ENCODE measurements at places on chromosomes 2 and 18.

DNA sequence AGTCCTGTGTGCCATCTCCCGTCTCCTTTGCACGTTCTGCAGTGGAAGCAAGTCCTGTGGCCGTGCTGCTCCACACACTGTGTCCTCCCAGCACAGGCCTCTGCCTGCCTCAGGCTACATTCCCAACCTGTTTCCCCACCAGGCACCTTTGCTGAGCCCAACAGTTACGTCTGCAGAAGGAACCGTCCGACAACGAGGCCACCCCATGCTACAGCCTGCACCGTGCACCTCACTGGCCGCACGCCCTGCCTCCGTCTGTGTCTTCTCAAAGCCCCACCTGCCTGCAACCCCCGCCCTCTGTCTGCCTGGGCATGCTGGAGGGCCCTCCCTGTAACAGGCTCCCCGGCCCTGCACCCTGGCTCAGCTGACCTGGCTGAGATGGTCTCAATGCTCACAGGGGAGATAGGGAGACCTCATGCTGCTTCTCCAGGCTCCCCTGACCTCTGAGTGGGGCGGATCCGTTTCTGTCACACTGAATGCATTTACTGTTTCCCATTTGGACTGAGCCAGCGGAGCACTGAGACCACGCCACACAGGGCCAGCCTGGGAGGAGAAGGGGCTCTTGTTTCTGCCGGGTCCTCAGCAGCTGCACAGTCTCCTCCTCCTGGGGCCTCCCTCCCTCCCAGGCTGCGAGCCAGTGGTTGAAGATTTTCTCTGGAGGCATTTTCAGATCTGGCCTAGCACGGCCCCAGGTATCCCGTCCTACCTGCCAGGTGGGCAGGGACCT lies 109.1 kb upstream of the OTOS start:
- DNase-seq: no peak

- DNase-seq: no peak
These were observed 112.4 kb upstream of the ID2 start for GRCh38 chr2:8569332-8569930.

DNA sequence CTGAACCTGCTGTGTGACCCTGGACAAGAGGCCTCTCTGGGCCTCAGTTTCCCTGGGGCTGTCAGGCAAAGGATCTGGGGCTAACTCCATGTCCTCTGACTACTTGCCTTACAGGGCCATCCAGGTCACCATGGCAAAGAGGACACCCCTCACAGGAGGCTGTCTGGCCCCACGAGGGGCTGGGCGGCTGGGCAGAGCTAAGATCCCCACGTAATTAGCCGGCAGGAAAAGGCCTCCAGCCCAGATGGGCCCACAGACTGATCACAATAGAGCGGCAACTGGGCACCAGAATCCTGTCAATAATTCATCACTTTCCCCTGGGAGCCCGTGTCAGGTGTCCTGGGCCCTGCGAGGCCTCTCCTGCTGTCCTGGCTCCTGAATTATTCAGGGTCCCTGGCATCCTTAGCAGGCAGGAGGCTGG lies 44.8 kb upstream of the OTOF start:
- no peak for DNase-seq

- DNase-seq: no peak
These were observed 89.4 kb downstream of the ARHGAP15 start for GRCh38 chr2:143218621-143219020.

- no peak for DNase-seq
These were observed 37.8 kb downstream of the PSTPIP2 start for GRCh38 chr18:46034230-46034629.

DNA sequence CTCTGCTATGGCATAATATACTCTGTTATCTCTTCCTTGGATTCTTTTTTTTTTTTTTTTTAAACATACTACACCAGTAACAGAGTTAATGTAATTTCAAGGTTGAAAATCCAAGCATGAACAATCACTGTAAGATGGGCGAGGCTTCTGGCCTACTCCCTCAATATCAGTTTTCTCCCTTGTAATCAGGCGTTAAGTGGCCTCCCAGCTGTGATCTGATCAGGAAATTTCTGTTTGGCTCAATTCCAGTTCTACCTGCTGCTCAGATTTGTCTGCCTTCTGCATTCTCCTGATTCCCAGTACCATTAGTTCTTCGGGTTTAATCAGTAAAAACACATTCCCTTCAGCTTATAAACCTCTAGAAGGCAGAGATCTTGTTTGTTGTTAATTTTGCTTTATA lies 18.6 kb downstream of the PRKD3 start:
- DNase-seq: no peak

DNA sequence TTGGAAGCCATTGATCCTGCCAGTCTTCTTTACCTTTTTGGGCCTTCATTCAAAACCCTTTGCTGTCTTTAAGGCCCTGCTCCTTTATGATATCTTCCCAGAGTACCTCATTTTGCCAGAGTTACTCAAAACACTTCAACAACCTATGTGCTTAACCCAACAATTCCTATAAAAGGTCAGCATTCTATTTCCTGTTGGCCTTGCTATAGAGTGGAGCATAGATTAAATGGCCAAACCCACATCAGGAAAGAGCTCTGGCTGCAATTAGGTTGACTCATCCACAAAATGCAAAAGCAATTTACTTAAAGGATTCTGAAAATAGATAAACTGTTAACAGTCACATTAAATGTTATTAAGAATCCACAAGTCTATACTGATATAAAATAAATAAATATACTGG lies 21.2 kb downstream of the MRPL33 start:
- DNase-seq: no peak

- DNase-seq: no peak
These were observed 1.4 kb downstream of the GFPT1 start for GRCh38 chr2:69385443-69386151.

DNA sequence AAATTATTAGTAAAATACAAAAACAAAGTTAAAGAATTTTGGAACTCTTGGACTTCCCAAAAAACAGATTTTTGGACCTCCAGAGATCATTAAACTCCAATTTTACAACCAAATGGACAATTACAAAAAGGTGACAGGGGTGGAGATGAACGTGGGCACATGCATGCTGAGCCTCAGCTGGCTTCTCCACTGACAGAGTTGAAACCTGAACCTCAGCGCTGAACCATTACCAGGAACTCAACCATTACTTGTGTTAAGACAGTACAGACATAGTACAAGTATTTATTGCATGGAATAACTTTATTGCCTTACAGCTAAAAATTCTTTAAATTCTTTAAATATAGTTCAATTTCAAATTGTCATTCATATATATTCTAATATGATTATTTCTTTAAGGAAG lies 33.0 kb upstream of the KIDINS220 start:
- DNase-seq: no peak

DNA sequence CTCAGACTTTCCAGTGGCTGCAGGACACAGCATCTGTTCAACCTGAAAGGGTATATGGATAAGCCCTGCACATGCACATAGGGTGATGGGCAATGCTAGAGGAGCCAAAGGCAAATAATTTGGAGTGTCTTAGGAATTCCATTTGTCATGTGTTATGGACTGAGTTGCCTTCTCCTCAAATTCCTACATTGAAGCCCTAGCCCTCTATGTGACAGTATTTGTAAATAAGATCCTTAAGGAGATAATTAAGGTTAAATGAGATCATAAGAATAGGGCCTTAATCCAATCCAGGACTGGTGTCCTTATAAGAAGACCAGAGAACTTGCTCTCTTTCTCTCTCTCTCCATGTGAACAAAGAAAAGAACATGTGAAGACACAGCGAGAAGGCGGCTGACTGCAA lies 42.9 kb upstream of the CREG2 start:
- DNase-seq: no peak

DNA sequence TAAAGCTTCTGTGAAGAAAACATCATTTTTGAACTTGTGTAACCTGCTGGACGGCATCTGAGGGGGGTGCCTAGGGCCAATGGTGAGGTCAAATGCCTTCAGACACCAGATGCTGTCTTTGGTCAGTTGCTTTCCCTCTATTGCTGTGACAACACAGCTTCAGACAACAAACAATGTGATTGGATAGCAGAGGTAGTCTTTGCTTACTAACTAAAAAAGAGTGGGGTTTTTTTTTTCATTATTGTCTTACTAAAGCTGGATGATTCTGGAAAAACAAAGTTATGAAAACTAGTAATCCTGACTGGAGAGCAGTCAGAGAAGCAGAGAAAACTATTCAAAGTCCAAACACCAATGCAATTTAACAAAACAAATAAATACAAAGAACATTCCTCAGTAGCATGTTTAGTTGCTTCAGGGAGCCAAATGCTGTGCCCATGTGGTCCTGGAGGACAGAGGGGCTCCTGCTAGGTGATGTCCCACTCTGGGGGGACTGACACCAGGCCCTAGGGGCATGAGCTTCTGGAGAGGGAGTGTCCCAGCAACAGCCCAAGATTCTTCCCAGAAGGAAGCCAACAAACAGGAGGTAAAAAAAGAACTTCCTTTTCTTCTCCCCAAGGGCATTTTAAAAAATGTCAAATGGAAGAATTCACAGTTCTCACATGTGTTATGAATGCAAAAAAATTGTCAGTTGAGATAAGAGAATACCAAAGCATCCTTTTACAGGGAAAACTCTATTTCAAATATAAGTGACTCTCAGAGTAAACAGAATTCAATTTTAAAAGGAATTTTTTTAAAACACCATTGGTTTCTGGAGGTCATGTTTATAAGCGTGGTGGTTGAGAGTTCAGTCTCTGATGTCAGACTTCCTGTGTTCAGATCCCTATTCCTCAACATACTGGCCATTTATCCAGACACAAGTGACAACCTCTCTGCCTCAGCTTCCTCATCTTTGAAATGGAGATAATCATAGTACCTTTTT lies 181.1 kb upstream of the PGAP1 start:
- no peak for DNase-seq

DNA sequence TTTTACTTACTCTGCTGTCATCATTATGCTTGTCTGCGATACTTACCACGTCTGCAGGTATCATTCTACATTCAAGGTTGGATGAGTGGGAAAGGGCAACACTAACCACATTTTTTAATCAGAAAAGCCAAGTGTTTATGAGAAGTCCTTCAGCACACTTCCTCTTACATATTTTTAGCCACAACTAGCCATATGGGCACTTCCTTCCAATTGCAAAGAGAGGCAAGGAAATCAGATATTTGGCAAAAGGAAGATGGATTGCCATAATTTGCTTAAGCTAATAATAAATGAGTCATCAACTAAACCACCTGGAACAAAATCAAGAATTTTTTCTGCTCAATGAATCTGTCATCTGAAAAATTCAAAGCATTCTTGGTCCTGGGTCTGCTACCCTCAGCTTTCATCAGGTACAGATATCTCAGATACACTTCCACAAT lies 16.7 kb upstream of the MRO start:
- DNase-seq: no peak
